ENCODE measurements at places on chromosomes 6 and 20.

GRCh38 chr6:137416376-137417109 is 77.7 kb downstream of the OLIG3 start:
- H3K27me3 ChIP-seq, result no peaks in the 10 kb centered on the region
- no peak for ATAC-seq
- no peak overlapping the region for H3K4me3 ChIP-seq
- H3K4me1 ChIP-seq, result peaks cover 14% of the 10 kb centered on the region
- no peak overlapping the region for H3K27ac ChIP-seq

DNA sequence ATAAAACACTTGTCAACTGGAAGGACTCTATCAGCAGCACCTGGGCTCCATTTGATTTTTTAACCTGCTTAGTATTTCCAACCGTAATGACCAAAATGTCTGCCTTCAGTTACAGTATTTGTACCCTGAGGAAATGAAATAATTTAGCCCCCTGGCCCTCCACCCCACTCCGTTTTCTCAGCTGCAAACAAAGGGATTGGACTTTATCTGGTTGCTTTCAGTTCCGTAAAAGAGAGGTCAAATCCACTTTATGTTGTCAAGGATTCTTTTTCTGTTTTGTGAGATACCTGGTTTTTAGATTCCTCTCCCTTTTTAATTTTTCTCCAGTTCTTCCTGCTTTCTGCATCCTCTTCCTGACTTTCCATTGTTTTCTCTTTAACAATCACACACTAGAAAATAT is 64.4 kb upstream of the BMP2 start:
- H3K4me3 ChIP-seq, result no peak overlapping the region
- no peaks in the 10 kb centered on the region for H3K4me1 ChIP-seq
- no peaks in the 10 kb centered on the region for H3K27me3 ChIP-seq
- no peaks in the 10 kb centered on the region for H3K36me3 ChIP-seq
- H3K27ac ChIP-seq, result no peak overlapping the region

GRCh38 chr6:25186919-25187318 is 92.3 kb upstream of the CARMIL1 start:
- no peak overlapping the region for H3K4me3 ChIP-seq
- peaks cover 32% of the 10 kb centered on the region for H3K27me3 ChIP-seq
- no peaks in the 10 kb centered on the region for H3K4me1 ChIP-seq
- H3K36me3 ChIP-seq, result no peaks in the 10 kb centered on the region
- H3K27ac ChIP-seq, result no peak overlapping the region

DNA sequence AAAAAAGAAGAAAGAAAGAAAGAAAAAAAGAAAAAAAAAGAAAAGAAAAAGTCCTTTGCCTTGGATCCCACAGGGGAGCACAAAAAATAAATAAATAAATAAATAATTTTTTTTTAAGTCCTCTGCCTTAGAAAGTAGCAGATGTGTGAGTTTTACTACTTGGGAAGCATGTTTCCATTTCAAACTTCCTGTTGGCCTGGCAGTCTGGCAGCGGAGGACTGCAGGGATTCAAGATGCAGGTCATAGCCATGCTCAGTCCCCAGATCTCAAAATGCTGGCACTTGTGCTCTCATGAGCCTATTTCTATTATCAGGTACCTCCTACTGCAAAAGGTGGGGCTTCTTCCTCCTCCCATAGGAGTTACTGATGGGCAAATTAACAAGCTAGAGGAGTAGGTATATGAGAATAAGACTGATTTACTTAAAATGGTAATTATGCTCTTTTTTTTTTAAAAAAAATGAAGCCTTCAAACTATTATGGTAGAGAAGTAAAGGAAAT is 54.2 kb upstream of the MAP7 start:
- ATAC-seq, result no peak
- H3K4me3 ChIP-seq, result no peak overlapping the region
- peaks cover 62% of the 10 kb centered on the region for H3K36me3 ChIP-seq

GRCh38 chr6:101728956-101729355 is 335.4 kb downstream of the GRIK2 start:
- no peak overlapping the region for H3K4me3 ChIP-seq
- ATAC-seq, result no peak
- H3K27me3 ChIP-seq, result no peaks in the 10 kb centered on the region
- no peaks in the 10 kb centered on the region for H3K36me3 ChIP-seq
- no peak overlapping the region for H3K27ac ChIP-seq

- no peaks in the 10 kb centered on the region for H3K36me3 ChIP-seq
- H3K4me3 ChIP-seq, result no peak overlapping the region
- ATAC-seq, result no peak
- no peaks in the 10 kb centered on the region for H3K27me3 ChIP-seq
- no peaks in the 10 kb centered on the region for H3K4me1 ChIP-seq
Observed at GRCh38 chr6:8334113-8334512, 101.2 kb downstream of the SLC35B3 start.

- H3K27ac ChIP-seq, result no peak overlapping the region
- ATAC-seq, result no peak
- no peak overlapping the region for H3K4me3 ChIP-seq
- H3K36me3 ChIP-seq, result no peaks in the 10 kb centered on the region
- peaks cover 15% of the 10 kb centered on the region for H3K4me1 ChIP-seq
Observed at GRCh38 chr6:16081326-16081725, 47.6 kb upstream of the MYLIP start.

DNA sequence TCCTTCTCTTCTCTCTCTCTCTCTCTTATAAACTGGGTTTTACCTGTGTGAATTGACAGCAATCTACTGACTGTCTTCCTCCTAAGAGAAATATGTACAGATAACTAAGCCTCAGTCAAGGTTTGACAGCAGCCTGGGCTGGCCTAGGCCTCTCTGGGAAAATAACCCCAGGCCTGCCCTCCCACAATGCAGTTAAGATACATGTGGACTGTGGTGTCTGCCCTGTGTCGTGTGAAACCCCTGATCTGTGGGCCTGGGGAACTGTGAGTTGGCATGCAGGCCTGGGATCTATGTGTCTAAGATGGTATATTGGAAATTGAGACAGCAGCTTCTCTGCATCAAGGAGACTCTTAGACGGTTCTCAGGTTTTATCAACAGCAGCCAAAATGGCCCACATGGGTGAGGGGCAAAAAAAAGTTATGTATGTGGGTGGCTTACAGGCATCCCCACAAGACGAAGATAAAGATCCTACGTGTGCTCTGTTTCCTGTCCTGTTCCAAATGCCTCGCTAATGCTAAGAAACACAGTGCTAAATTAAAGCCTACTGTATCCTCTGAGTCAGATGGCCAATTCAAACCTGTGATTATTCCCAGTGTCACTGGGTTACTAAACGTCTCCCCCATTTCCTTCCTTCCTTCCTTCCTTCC is 19.0 kb downstream of the LRFN2 start:
- H3K36me3 ChIP-seq, result no peaks in the 10 kb centered on the region
- no peak overlapping the region for H3K4me3 ChIP-seq
- H3K4me1 ChIP-seq, result peaks cover 11% of the 10 kb centered on the region

GRCh38 chr6:160737934-160738333 is 35.9 kb downstream of the PLG start:
- H3K27me3 ChIP-seq, result peaks cover 6% of the 10 kb centered on the region
- ATAC-seq, result no peak
- peaks cover 12% of the 10 kb centered on the region for H3K4me1 ChIP-seq

GRCh38 chr20:10077886-10078285 is 43.1 kb downstream of the ANKEF1 start:
- H3K27me3 ChIP-seq, result peaks cover 33% of the 10 kb centered on the region
- no peaks in the 10 kb centered on the region for H3K36me3 ChIP-seq
- no peak overlapping the region for H3K27ac ChIP-seq
- H3K4me3 ChIP-seq, result no peak overlapping the region
- ATAC-seq, result no peak

DNA sequence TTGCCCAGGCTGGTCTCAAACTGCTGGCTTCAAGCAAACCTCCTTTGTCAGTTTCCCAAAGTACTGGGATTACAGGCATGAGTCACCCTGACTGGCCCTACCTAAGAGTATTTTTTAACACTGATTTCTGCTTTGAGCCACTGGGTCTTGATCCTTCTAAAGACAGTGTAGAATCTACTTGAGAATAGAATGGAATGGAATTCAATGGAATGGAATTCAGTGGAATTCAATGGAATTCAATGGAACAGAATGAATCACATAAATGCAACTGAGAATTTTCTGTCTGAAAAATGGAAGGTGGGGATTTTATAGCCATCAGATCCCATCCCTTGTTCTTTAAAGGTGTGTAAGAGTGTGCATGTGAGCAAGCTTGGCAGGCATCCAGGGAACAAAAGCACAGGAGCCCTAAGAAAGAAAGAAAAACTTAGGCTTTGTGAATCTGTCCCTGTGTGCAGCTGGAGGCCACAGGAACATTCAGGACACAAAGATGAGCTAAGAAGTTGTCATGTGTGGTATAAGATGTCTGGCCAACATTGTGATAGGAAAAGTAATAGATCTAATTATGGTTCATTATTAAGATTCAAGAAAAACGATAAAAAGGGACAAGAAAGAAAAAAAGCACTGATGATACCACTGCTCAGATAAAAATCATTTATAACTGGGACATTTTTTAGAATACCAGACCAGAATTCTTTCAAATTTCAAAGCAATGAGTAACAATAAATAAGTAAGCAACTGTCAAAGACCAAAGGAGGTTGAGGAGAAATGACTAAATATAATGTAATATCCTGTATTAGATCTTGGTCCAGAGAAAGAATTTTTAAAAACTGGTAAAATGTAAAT is 681.0 kb upstream of the GJE1 start:
- H3K27ac ChIP-seq, result no peak overlapping the region
- no peak for ATAC-seq
- H3K4me3 ChIP-seq, result no peak overlapping the region

GRCh38 chr6:107321793-107322192 is 137.6 kb downstream of the PDSS2 start:
- H3K4me1 ChIP-seq, result peaks cover 18% of the 10 kb centered on the region
- H3K27me3 ChIP-seq, result no peaks in the 10 kb centered on the region
- H3K4me3 ChIP-seq, result no peak overlapping the region

- H3K27me3 ChIP-seq, result no peaks in the 10 kb centered on the region
- H3K4me1 ChIP-seq, result no peaks in the 10 kb centered on the region
- no peaks in the 10 kb centered on the region for H3K36me3 ChIP-seq
- ATAC-seq, result no peak
Observed at GRCh38 chr6:17724341-17724740, 17.6 kb upstream of the NUP153 start.

DNA sequence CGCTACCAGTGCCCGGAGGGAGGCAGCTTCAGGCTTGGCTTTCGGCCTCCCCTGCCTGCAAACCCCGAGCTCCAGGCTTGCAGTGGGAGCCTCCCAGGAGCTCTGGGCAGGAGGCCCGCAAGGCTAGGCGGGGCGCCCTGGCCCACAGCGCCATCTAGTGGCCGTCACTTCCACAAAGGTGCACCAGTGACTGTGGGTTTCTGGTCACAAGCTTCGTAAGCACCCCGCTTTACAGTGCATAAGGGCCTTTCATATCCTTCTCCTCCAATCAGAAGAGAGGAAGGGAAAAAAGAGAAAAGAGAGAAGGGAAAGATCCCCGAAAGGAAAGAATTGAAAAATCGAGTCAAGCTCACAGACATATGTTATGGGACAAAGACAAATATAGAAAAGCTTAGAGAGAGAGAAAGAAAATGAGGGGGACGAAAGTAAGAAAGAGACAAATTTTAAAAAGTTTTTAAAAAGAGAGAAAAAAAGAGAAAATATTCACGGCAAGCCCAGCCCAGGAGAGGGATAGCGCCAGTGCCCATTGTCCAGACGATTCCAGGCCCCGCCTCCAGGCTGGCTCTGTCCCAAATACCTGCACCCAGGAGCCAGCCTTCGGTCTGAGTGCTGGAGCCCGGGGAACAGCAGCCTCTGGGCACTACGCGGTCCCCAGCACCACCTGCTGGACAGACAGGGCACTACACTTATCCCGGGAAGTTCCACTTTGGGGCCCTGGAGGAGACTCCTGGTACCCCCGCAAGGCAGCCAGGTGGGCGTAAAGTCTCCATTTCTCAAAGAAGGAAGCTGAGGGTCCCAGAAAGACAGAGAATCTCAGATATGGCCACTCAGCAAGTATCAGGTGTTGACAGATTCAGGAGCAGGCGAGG is 207.1 kb downstream of the PREX1 start:
- H3K36me3 ChIP-seq, result peaks cover 20% of the 10 kb centered on the region
- no peaks in the 10 kb centered on the region for H3K27me3 ChIP-seq
- ATAC-seq, result peak; percentile 78
- peak overlapping the region; percentile 26 for H3K27ac ChIP-seq
- peaks cover 14% of the 10 kb centered on the region for H3K4me1 ChIP-seq

DNA sequence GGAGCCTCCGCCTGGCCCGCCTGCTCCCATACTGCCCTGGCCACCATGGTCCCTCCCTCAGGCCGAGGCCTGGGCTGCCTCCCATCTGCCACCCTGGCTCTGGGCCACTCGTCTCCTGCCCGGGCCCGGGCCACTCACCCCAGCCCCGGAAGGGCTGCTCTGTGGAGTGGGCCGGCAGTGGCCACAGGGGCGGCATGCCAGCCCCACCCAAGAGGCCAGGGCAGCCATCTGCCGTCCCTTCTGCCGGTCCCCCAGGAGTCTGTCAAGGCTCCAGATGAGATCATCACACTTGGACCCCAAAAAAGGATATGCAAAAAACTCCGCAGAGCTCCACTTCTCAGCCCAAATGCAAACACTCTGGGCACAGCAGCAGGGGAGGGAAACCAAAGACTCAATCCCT is 23.8 kb upstream of the TLDC2 start:
- peak overlapping the region; percentile 70 for H3K4me3 ChIP-seq
- peak overlapping the region; percentile 79 for H3K27ac ChIP-seq
- H3K36me3 ChIP-seq, result peaks cover 4% of the 10 kb centered on the region
- H3K4me1 ChIP-seq, result peaks cover 83% of the 10 kb centered on the region
- ATAC-seq, result peak; percentile 53

DNA sequence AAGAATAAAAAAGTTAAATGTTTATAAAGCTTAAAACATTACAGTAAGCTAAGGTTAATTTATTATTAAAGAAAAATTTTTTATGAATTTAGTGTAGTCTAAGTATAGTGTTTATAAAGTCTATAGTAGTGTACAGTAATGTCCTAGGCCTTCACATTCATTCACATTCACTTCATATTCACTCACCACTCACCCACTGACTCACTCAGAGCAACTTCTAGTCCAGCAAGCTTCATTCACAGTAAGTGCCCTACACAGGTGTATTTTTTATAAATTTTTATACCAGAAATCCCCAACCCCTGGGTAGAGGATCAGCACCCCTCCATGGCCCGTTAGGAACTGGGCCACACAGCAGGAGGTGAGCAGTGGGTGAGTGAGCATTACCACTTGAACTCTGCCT is 24.3 kb upstream of the ADGRF1 start:
- no peak overlapping the region for H3K27ac ChIP-seq
- no peak overlapping the region for H3K4me3 ChIP-seq
- H3K36me3 ChIP-seq, result no peaks in the 10 kb centered on the region
- no peaks in the 10 kb centered on the region for H3K4me1 ChIP-seq
- H3K27me3 ChIP-seq, result peaks cover 15% of the 10 kb centered on the region

GRCh38 chr20:47708953-47709833 is 76.1 kb downstream of the SULF2 start:
- H3K4me3 ChIP-seq, result no peak overlapping the region
- peaks cover 45% of the 10 kb centered on the region for H3K4me1 ChIP-seq
- no peak overlapping the region for H3K27ac ChIP-seq
- no peaks in the 10 kb centered on the region for H3K36me3 ChIP-seq
- peaks cover 15% of the 10 kb centered on the region for H3K27me3 ChIP-seq

- H3K36me3 ChIP-seq, result peaks cover 6% of the 10 kb centered on the region
- H3K27me3 ChIP-seq, result no peaks in the 10 kb centered on the region
- H3K4me1 ChIP-seq, result peaks cover 20% of the 10 kb centered on the region
- no peak overlapping the region for H3K4me3 ChIP-seq
- H3K27ac ChIP-seq, result no peak overlapping the region
Observed at GRCh38 chr20:48010623-48011022, 225.3 kb upstream of the SULF2 start.
